ENCODE measurements at places on chromosomes 12 and 14.
A peak's percentile ranks its signal among the peaks of the same experiment; 100 is the strongest.

DNA sequence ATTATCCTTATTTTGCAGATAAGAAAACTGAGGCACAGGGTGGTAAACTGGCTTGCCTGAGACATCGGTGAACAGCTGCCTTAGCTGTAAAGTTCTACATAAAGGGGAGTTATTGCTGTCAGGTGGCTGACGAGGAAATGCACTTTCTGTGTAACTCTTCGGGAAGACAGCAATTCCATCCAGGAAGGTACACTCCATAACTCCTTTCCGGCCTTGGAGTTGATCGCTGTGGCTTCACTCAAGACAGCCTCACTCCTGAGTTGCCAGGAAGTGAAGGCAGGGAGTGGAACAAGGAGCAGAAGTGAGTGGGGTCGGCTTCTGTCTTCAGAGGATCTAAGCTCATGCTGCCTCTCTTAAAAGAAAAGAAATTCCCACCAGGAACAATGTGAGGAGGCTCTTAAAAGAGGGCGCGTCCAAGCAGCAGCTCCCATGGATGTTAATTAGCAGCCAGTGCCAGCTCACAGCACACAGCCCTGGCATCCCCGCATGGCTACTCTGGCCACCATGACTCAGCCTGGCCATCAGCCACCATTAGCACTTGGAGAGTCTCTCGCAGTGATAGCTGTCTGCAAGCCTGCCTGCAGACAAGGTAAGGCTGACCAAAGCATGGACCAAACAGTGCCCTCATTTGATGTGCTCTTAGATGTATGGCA is 60.3 kb downstream of the NUAK1 start:
- DNase-seq: no peak

DNA sequence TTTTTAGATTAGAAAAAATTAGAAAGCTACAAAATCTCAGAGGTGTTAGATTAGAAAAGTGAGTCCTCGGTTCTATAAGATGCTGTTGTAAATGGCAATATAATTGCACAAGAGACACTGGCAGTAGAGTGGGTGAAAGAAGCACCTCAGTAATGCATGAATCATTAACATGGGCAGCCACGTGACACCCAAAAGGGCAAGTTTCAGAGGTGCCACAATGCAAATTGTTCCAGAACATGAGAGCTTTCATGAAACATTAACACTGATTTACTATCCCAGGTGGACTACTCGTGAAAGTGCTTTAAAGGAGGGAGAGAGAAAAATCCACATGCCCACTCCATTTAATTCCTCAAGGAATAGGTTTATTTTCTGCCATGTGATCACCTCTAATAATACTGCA is 108.4 kb downstream of the PTPRR start:
- DNase-seq: no peak

DNA sequence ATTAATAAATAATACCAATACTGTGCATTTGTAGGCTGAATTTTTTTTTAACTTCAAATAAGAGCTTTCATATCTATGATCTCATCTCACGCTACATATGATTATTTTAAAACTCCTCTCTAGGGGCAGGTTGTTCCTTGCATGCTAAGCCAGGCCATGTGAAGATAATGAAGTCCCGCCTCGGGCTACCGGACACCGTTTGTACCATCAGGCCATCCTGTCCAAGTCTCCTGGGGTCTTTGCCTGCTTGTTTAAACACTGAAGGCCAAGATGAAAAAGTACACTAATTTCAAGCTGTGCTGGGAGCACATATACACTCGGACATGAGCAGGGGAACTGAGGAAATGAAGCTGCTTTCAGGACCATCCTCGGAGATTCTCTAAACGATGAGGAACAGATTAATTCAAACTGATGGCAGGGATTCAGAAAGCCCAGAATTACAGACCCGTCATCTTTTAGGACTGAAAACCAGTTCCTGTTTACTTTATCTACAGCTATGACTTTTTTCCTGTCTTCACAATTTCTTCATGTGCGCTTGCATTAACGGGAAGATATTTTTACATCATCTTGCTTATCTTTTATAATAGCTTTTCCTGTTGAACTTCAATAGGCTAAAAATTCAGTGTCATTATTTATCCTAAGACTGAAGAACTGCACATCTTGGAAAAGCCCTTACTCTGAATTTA is 6.3 kb upstream of the ABHD12B start:
- no peak for DNase-seq

- DNase-seq: no peak
Measured at GRCh38 chr14:48398675-48399282, 723.4 kb upstream of the MDGA2 start.

GRCh38 chr12:55973599-55974307 is at the start of gene RAB5B:
Gene RAB5B, plus strand, starts transcription at chr12:55974078. Its CDS starts 12,883 bp downstream, at chr12:55986961.
- DNase-seq: peak; percentile 93

GRCh38 chr14:104721505-104722431 is 2.3 kb upstream of the ADSS1 start:
- DNase-seq: no peak

GRCh38 chr12:27975222-27976136 is 2.9 kb upstream of the PTHLH start:
- no peak for DNase-seq

- no peak for DNase-seq
Measured at GRCh38 chr12:1282670-1283315, 291.8 kb downstream of the ERC1 start.

DNA sequence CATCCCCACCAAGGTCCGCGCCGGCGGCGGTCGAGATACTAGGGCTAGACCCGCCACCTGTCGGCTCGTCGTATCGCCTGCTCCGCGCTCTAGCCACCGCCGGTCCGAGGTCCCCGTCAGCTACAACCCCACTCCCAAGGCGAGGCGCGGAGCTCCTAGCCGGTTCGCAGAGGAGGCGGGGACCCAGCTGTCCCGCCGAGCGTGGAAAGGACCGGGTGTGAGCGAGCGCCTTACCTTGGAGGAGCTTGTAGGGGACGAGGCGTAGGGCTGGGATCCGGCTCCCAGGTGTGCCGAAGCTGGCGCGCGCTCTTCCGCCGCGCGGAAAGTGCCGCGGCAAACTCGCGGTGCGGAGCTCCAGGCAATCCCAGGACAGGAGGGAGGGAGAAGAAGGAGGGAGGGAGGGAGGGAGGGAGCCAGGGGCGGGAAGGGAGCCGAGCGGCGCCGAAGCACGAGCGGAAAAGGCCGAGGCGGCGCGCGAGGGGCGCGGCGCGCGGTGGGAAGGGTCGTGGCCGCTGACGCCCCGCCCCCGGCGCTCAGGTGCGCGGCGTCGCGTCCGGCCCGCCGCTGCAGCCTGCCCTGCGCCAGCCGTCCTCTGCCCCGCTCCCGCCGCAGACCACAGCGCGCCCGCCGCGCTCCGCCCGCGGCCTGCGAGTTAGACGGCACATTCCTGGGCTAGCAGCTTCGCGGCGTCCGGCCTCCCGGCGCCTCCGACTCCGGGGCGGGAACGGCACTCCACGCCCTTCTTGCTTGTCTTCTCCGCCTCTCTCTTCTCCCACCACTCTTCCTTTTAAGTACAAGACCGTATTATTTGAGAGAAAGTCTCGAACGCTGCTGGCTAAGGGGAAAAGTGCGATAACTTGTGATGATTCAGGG is at the start of gene PAWR:
TSS of gene PAWR (minus strand) at position 327 of the 873 bp plus-strand sequence. CDS start 720 bp downstream, outside the sequence.
- DNase-seq: peak; percentile 13

- DNase-seq: no peak
Measured at GRCh38 chr14:54193871-54194270, 202.9 kb upstream of the CDKN3 start.

DNA sequence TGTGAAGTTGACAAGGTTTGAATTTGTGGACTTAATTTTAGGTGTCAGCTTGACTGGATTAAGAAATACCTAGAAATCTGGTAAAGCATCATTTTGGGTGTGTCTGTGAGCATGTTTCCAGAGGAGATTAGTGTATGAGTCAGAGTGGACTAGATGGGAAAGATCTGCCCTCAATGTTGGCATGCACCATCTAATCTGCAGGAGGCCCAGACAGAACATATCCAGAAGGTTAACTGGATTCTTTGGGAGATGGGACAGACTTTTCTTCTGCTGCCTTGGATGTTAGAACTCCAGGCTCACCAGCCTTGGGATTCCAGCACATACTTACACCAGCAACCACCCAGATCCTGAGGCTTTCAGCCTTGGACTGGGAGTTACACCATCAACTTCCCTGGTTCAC is 14.1 kb downstream of the SGPP1 start:
- DNase-seq: no peak

DNA sequence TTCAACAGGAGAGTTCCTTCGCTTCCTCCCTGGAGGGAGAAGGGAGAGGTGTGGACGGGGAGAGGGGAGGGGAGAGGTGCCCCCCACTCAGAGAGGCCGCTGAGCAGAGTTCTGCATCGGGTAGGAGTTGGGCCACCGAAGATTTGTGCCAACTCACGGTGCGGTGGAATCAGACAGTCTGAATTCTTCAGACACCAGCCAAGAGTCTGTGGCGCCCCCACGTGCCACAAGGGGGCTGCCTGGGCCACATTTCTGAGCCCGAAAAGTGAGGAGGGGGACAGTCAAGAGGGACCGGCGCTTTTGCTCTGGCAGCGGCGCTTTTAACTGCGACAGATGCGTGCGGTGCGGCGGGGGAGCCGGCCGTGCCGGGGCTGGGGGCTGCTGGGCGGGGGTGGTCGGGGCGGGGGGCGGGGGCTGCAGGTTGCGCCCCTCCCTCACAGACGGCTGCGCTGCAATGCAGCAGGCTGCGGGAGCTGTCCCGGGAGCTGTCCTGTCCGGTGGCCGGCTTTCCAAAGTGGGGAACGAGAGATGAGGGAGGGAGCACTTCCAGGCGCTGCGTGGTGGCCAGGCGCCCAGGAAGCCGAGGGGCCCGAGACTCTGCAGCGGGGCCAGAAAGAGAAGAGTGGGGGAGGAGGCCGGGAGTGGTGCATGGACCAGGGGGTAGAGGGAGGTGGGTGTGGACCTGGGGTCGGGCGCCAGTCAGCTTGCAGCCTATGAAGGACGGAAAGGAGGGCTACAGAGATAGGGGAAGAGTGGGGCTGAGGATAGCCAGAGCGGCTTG is 975 bp upstream of the RTL1 start:
- no peak for DNase-seq

GRCh38 chr12:13149411-13149810 is 45.9 kb upstream of the GSG1 start:
- no peak for DNase-seq

GRCh38 chr12:52178984-52179383 is 12.8 kb downstream of the KRT80 start:
- DNase-seq: no peak

DNA sequence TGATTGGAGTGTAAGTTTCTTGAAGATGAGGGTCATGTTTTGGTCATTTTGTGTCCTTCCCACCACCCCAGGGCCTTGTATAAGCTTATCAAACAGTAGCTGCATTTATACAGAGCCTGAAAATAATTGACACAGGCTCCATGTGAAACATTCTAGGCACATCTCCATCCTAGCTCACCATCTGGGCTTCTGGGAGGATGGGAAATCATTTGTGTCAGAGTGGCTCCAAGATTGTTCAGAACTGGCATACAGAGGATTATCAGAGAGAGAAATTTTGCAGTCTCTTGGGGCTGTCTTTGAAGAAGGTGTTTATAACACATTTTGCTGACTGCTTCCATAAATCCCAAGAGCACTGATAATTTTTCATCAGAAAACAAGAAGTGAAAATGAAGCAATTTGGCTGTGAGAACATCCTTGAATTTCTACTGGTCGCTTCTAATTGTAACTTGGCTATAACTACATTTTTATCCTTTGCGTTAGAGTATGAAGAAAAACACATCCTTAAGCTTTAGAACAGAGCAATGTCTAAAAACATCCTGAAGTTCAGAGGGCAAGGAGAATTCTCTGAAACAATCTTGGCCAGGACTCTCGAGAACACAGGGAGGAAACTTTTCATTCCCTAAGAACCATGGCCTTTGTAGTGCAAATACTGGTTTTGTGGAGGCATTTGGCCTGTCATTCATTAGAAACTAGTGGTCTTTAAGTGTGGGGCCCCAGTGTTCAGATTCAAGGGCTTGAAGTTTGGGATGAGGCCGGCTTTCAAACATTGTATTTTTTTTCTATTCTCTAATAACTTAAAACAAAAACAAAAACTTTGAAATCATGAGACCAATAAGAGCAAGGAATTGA is 151.1 kb downstream of the DACT1 start:
- no peak for DNase-seq

GRCh38 chr14:55354500-55354899 is 57.1 kb downstream of the ATG14 start:
- DNase-seq: peak; percentile 46

- no peak for DNase-seq
Measured at GRCh38 chr14:76430017-76430416, 54.1 kb downstream of the ESRRB start.

- no peak for DNase-seq
Measured at GRCh38 chr12:779745-780734, 27.7 kb downstream of the WNK1 start.

- DNase-seq: no peak
Measured at GRCh38 chr12:27968972-27969623, 3.4 kb downstream of the PTHLH start.
